Stimulated activated CD8-positive, alpha-beta memory T cell treated with anti-CD3 and anti-CD28 coated beads, Interleukin-7, amount 100 ng/mL, for 1 hour (primary cell): ENCODE measurements at places on chromosomes 5 and 9.

GRCh38 chr5:114467729-114468128 lies 105.9 kb downstream of the KCNN2 start:
- no peak for DNase-seq

DNA sequence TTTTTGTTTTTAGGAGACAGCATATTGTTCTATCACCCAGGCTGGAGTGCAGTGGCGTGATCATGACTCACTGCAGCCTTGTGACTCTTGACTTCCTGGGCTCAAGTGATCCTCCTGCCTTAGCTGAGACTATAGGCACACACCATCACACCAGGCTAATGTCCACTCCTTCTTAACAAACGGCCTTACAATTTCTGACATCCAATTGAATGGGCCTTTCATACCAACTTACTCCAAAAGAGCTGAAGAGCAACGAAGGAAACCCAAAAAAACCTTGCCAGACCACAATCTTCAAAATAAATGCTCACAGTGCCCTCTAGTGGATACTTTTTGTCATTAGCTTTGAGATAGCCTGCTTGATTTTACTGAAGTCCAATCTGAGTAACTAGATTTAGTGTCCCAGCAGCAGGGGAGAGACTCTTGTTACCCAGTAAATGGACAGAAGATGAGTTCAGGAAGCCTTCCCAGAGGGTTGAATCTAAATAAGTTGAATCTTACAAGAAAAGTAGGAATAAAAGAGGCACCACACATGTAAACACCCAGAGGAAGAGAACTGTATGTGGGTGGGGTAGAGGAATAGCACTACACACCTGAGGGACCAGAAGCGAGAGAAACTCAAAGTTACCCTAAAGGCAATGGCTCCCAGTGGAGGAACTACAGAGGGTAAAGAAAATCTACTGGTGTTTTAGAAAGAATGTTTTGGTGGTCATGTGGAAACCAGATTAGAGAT lies 9.3 kb downstream of the ZNF622 start:
- no peak for DNase-seq

GRCh38 chr9:93007529-93008058 lies 50.9 kb upstream of the SUSD3 start:
- DNase-seq = no peak

- no peak for DNase-seq
Measured at GRCh38 chr5:10507575-10508096, 56.2 kb upstream of the ANKRD33B start.

DNA sequence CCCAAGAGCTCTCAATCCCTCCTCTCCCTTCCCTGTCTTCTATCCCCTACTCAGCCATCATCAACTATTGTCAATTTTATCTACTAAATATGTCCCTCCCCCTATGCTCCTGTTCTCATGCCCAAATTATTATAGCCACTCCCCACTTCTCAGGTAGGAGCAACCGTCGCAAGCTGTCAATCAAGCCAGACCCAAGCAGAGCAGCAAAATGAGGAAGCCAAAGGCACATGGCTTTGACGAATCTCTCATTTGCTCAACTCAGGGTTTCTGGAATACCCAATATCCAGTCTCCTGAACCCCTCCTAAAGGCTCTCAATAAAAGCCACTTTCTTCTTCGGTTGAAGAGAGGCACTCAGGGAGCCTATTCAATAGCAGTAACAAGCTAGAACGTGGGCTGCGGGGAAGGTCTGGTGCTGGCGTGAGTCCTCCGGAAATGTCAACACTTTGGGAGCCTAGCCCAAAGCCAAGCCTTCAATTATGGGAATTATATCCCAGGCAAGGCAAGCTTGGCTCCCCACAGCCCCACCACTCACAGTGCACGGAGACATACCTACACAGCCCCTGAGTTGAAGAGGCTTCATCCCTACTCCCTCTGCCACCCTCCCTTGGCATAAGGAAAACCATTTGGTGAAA lies 47.7 kb downstream of the SIL1 start:
- DNase-seq = no peak

- no peak for DNase-seq
Measured at GRCh38 chr5:149731332-149731616, 1.2 kb downstream of the PPARGC1B start.
